Sigmoid colon (tissue), 7 donors: ENCODE measurements at places on chromosomes 6 and 20. TPM values are rescaled to one million over a fixed set of nuclear protein-coding genes. Genes with fewer than 3 reads are reported as not detected.

RPP21 gene
- total RNA-seq, result 134 TPM

TMC2 gene
- total RNA-seq, result 0.28 TPM

NMBR gene
- not detected for total RNA-seq

KIAA1755 gene
- 13.9 TPM for total RNA-seq

ZSCAN26 gene
- 27.1 TPM for total RNA-seq

PHF1 gene
- total RNA-seq, result 82.3 TPM
